Stimulated activated CD4-positive, alpha-beta T cell treated with anti-CD3 and anti-CD28 coated beads, Interleukin-1b, Interleukin-23, amount 100 ng/mL, for 1 hour (primary cell): ENCODE measurements at places on chromosomes 11 and 22.

DNA sequence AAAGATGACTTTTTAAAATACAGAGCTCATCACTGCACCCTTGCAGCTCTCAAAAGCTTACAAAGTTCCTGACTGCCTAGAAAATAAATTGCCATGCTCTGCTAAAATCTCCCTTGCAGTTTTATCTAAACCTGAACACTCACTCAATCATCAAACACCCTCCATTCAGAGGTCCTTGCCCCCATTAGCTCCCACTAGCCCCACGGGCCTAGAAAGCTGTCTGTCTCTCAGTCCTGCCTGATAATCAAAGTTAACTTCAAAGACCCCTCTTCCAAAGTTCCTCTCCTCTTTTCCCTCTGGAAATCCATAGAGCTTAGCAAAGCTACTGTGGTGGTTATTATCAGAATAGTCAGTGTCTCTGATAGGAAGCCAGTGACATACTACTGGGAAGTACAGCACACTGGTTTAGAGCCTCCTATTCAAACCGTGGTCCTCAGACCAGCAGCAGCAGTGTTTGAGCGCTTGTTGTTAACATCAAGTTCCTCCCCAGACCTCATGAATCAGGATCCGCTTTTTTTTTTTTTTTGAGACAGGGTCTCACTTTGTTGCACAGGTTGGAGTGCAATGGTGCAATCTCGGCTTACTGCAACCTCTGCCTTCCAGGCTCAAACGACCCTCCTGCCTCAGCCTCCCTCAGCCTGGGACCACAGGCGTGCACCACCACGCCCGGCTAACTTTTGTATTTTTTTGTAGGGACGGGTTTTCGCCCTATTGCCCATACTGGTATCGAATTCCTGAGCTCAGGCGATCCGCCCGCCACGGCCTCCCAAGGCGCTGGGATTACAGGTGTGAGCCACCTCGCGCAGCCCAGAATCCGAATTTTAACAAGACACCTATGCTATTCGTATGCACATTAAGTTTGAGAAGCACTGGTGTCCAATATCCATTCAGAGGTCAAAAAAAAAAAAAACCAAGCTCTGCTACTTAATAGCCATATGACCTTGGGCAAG, 1.2 kb downstream of the NDUFC2 start:
- no peak for DNase-seq

DNA sequence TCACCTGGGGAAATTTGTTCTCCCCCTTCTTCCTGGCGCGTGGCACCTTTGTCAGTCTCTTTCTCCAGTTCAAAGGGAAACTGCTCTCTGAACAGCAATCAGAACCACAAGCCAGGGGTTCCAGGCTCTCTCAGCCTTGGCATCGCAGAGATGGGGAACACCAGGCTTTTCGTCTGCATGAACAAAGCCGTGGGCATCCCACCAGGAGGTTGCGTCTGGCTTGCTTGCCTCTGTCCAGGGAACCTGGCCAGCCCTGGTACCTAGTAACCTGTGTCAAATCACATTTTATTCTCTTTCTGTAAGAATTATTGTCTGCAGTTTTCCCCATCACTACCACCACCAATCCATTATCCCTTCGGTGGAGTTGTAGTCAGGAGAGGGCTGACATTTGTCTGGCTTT, 107.0 kb downstream of the WNT7B start:
- no peak for DNase-seq

DNA sequence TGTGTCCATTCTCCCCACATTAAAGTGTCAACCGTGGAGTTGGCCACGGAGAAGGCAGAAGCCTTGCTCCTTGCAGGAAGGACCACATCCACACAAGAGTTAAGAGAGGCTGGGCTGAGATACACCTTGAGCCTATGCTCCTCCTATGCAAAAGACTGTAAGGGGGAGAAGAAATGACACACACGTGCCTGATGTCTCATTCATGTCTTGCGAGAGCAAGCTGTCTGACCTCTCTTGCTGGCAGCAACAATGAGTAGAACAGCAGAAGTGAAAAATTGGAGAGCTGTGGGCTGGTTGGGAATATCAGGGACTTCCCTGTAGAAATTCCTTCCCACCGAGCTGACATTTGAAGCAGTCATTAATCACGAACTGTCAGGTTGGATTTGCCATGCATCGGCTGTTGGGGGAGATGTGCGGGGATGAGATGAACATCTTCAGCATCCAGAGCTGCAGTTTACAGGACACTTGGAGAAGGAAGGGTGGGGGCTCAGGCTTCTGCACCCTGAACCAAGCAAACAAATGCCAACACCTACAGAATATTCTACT, 139.3 kb downstream of the MYO18B start:
- no peak for DNase-seq

DNA sequence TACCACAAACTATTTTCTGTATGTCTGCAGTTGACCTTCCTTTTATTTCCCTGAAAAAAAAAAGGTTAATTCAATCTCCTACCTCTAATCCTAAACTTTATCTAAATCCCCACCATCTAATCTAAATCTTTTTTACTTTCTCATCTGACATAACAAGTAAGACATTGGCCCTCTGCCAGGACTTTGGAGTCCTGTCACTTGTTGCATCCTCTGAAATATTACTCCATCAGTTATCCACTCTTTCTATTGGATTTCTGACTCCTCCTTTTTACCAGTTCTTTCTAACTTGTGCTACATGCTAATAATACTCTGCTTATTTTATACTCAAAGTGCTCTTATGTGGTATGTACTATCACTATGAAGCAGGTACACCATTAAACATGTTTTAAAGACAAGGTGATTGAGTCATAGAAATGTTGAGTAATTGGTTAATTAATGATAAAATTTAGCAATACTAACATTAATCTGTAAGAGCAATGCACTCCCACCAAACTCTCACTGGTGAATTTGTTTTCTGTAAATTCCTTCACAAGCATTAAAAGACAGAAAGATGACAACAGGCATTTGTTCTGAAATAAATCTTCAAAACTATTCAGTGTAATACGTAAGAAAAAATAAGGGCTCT, 914.2 kb upstream of the RAG2 start:
- no peak for DNase-seq

DNA sequence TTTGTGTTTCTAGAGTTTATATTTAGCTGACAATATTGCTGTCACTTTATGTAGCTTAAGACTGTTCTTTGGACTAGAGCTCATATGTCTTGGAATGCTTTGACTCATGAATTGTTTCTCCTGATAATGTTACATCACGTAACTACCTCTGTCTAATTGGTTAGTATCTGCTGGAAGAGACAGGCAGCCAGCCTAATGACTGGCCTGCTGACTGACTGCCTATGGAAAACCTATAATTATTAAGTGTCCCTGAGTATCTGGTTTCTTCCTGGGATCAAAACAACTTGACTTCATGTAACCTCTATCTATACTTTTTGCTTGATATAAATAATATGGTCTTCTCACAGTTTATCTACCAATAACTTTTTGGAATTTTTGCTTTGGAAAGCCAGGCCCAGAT, 9.4 kb downstream of the SOX6 start:
- DNase-seq: no peak

- no peak for DNase-seq
These were observed 1.1 kb downstream of the EIF4G2 start for GRCh38 chr11:10807493-10808234.

- no peak for DNase-seq
These were observed 20.9 kb upstream of the TMEM191C start for GRCh38 chr22:21446128-21446826.

GRCh38 chr22:30776476-30776875, 81.8 kb downstream of the OSBP2 start:
- no peak for DNase-seq

GRCh38 chr11:12769834-12770345, 95.7 kb downstream of the TEAD1 start:
- DNase-seq: no peak

DNA sequence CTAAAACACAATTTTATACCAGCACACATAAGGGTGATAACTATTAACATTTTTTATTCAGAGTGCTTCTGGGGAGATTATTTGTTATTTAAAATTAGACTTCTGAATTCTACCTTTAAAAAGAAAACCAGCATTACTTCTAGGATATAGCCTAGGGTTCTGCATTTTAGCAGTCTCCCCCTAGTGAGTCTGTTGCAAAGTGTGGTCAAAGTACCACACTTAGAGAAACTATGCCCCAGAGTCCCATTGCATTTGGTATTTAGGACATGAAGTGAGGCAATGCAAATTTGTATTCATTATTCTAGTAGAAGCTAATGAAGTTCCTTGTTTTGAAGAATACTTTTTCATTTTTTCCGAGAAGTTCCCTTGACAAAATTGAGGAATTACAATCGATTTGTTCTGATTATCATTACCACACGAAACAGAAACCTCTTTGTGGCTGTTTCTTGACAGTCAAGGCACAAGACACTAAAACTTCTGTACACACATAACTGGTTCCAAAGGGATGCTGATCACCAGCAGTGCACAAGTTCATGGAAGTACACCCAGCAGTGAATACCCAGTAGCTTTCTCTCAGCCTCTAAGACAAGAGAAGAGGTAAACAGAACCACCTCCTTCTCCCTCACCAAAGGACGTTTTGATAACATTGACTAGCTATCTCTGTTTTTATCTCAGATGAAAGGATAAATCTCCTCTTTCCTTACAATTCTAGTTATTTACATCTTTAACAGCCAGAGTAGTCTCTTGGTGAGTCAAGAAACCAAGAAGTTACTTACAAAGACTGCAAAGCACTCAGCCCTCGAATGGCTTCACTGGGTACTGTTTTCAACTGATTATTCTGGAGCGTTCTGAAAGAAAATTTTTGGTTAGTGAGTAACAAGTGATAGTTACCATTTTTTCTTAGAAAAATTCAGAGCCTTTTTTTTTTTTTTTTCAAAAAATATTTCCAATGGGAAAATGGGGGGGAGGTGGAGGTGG, 27.6 kb upstream of the CCDC34 start:
- DNase-seq: no peak
